ENCODE measurements at places on chromosomes 12 and 14.

- DNase-seq: no peak
Measured at GRCh38 chr14:103846543-103847450, 578 bp downstream of the PPP1R13B start.

DNA sequence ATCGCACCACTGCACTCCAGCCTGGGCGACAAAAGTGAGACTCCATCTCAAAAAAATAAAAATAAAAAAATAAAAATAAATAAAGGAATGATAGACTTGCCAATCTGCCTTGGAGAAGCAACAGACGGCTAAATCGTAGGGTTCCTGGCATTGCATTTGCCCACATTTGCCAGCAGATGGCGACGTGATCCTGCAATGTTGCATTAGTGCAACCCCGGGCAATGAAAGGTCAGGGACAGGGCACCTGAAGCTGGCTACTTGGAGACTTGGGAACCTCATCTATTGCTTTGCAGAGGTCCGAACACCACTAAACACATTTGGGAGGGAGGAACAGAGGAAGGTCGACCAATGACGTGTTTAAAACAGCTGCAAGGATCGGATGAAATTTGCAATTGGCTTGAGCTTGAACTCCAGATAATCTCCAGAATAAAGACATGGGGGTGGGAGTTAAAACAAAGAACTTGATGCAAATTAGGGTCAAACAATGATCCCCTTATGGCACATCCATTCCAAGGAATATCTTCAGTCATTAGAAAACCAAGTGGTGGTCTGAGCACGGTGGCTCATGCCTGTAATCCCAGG, 34.6 kb downstream of the SPRING1 start:
- DNase-seq: peak; percentile 42

GRCh38 chr14:105413544-105413886, 6.1 kb upstream of the MTA1 start:
- no peak for DNase-seq

- DNase-seq: no peak
Measured at GRCh38 chr12:86349196-86349595, 93.0 kb upstream of the MGAT4C start.

DNA sequence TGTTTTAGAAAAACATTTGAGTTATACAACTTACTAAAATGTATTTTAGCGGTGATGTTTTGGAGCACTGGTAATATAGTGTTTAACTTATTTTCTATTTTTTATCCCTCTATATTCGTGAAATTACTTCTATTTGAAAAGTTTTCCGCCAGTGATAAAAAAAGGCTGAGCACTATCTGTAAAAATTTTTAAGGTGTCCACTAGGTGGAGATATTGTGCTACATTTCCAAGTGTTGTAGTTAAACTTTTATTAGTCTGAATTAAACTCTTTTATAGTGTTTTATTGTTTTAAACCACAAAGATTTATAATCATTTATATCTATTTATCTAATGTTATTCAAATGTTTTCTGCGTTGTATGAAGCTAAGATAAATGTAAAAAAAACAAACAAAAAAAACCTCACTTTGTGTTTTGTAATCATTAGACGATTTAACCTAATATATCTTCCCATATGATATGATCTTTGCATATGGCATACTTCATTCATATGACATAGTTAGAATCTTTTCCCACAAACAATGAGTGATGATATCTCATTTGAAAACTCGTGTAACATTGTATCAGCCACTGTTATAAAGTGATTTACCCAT, 11.8 kb downstream of the ALG10B start:
- no peak for DNase-seq

- no peak for DNase-seq
Measured at GRCh38 chr12:18716236-18716635, 21.6 kb downstream of the PLCZ1 start.

GRCh38 chr14:69845787-69846186, 33.4 kb upstream of the SMOC1 start:
- no peak for DNase-seq

DNA sequence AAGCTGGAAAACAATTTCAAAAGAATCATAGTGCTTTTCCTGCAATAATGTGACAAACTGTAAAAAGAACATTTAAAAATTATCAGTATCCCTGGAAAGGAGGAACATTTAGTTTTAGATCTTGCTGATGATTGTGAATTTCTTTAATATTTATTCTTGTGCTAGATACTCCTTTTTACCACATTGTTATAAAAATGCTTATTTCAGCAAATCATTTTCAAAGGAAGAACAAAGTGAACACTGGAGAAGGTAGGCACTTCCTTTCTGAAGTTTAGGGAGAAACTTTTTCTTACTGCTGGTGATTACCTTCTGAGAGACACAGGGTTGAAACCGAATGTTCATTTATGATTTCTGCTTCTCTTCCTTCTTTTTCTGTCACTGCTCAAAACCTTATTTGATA, 45.1 kb upstream of the C12orf75 start:
- no peak for DNase-seq

DNA sequence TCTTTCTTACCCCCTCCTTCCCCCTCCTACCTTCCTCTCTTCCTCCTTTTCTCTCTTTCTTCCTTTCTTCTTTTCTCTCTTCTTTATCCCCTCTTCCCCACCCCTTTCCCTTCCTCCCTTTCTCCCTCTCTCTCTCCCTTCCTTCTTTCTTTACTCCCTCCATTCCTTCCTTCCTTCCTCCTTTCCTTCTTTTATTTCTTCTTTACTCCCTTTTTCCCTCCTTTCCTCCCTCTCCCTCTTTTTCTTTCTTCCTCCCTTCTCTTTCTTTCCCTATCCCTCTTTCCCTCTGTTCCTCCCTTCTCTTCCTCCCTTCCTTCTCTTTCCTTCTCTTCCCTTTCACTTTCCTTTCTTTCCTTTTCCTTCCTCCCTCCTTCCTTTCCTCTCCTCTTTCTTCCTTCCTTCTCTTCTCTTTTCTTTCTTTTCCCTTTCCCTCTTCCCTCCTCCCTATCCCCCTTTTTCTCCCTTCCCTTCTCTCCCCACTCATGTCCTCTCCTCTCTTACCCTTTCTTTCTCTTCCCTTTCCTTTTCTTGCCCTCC, 302.3 kb upstream of the TBX3 start:
- no peak for DNase-seq

DNA sequence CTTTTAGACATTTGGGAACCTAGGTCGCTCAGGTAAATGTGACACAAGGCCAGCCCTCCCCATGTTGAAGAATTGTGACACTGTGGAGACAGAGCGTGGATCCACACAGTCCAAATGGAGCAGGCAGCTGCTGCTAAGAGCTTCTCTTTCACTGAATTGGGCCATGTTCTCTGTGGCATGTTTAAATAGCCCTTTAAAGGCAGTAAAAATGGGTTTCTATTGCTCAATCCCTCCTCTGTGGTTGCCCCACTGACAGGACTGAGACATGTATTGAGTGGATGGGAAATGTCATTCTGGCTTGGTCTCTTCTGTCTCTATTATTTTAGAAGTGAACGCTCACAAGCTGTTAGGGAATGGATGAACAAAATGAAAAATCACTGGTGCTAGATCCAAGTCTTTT, 84.0 kb upstream of the PRICKLE1 start:
- DNase-seq: no peak

DNA sequence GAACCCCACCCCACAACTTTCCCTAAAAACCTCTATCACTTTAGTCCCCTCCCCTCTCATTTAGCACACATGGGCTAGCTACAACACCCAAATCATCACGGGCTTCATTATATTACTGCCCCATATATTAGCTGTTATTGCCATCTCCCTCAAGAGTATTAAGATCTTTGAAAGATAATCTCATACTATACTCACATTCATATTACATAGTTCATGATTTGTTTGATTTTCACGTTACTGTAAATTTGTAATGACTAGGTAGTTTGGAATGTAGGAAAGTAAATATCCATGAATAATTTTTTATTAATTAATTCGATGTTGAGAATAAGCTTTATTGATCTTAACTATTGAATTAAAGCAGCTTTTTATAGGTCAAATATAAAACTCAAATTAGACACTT, 7.9 kb downstream of the DICER1 start:
- no peak for DNase-seq

DNA sequence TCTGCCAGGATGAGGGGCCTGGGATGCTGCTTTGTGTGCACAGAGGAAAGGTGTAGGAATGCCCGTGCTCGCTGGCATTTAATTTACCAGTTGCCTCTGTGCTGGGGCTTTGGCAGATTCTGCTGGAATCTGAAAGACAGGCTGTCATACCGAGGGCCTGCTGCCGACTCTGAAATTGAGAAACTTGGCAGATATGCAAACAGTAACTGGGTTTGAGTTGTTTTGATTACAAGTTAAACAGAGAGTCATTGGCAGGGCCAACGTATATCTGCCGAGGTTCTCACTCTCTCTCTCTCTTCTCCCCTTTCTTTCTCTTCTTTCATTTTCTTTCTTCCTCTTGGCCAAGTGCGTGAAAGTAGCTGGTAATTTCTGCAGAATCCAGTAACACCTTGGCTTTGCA, 618.7 kb downstream of the VRK1 start:
- DNase-seq: no peak

DNA sequence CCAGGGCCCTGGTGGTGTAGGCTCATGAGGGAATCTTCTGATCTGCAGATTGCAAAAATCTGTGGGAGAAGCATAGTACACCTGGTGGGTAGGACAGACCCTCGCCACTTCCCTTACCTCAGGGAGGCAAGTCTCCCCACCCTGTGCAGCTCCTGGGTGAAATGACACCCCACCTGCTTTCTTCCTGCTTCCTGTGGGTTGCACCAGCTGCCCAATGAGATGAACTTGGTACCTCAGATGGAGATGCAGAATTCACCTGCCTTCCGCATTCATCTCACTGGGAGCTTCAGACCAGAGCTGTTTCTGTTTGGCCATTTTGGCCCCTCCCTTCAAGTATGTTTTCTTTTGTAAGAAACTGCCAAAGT, 4.7 kb downstream of the CLEC2D start:
- no peak for DNase-seq

DNA sequence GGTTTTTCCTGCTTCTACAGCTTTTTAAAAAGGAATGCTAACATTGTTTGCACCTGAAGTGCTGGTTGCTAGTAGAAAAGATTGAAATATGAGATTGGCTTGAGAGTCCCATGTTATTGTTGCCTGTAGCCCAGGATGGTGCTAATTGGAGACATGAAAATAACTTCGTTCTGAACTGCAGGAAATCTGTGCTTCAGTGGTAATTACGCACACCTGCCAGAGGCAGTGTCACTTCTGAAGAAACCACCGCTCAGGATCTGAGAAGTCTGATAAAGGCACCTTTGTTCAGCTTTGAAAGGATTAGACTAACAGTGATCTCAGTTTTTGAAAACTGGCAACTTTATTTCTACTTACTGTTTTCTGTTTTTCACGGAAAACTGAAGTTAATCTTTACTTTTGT, 15.5 kb upstream of the ATP6V0A2 start:
- no peak for DNase-seq

GRCh38 chr14:45253754-45254310, 830 bp upstream of the MIS18BP1 start:
- no peak for DNase-seq

- DNase-seq: no peak
Measured at GRCh38 chr14:47846008-47846407, 170.6 kb upstream of the MDGA2 start.

DNA sequence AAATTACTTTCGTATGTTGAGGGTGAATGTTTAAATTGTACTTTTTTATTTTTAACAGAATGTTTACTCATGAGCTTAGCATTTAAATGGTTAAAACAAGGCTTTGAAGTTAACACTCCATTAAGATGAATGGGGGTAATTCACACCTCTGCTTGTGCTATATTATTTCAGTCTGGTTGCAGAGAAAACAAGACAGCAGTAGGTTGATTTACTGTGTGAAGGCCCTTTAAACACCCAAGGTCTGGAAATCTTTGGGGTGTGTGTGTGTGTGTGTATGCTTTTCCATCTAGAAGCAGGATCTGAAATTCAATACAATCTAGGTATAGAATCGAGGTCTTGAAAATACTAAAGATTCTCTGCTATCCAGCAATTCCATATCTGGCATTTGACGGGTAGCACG, 83.8 kb downstream of the SLC38A6 start:
- DNase-seq: no peak

DNA sequence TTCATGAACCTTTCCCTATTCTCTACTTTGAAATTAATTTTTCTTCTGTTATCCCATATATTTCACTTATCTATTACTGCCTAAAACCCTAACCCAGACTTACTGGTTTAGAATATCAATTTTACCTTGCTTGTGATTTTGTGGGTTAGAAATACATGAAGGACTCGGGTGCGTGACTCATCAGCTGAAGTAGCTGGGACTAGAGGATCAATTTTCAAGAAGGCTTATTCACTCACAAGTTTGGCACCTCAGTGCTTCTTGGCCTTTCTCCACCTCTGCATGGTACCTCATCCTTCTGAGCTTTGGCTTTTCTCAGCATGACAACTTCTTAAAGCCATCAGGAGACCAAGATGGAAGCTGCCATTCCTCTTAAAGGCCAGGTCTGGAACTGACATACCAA, 57.8 kb downstream of the TMEM117 start:
- no peak for DNase-seq

- DNase-seq: no peak
Measured at GRCh38 chr12:40911676-40912075, 219.4 kb downstream of the CNTN1 start.

DNA sequence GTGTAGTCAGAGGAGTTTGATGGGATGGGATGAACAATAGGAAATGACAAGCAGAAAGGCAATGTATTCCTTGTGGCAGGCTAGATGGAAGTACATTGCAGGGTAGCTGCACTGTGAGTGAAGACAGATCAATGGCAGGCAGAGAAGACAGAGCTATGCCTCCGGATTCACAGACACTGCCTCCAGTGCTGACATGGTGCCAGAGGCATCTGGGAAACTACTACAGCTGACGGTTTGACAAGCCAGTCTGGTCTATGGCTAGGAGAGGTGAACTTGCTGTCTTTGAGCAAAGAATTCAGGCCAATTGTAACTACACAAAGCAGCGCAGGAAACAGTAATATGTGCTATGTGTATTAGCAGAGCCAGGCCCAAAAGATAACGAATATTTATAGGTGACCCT, 193.5 kb downstream of the DIO2 start:
- no peak for DNase-seq

GRCh38 chr12:92928421-92928961, 604 bp downstream of the EEA1 start:
- DNase-seq: no peak

DNA sequence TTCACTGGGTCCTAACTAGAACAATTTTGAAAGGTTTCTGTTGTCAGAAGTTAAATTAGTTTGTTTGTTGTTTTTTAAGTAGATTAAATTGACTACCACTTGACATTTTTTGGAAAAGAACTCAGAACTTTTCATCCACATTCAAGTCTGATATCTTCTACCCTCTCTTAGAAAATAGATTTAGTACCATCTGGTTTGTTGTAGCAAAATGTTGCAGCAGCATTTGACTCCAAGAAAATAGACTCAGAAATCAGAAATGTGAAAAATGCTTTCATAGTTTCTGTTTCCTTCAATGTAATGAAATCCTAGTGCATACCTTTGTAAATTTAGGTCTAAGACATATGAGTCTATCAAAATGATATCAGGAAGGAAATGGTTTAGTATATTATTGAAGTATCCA, 256.3 kb upstream of the CLEC14A start:
- no peak for DNase-seq

Data from iPS DF 19.7 (cell line).